NCI-H1105 treated with DMSO at 0.1 percent for 48 hours (cell line): ENCODE measurements at places on chromosomes 16 and 17.

DNA sequence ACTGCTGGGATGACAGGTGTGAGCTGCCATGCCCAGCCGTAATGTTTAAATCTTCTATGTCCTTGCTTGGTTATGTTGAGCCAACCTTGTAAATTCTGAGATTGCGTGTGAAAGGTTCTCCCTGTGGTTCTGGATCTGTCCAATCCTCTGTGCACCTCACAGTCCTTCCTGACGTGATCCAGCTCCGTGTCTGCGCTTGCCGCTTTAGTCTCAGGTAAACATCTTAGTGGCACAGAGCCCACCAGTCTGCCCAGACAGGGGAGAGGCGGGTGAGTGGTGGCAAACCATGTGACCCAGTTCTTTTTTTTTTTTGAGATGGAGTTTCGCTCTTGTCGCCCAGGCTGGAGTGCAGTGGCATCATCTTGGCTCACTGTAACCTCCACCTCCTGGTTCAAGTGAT, 13.9 kb downstream of the SLC25A10 start:
- no peak for DNase-seq

GRCh38 chr16:67015313-67015731, 13.6 kb upstream of the CBFB start:
- no peak for DNase-seq

- no peak for DNase-seq
Observed at GRCh38 chr16:67678354-67679023, 11.9 kb downstream of the C16orf86 start.

- no peak for DNase-seq
Observed at GRCh38 chr17:41962111-41962510, 4.5 kb upstream of the CNP start.

DNA sequence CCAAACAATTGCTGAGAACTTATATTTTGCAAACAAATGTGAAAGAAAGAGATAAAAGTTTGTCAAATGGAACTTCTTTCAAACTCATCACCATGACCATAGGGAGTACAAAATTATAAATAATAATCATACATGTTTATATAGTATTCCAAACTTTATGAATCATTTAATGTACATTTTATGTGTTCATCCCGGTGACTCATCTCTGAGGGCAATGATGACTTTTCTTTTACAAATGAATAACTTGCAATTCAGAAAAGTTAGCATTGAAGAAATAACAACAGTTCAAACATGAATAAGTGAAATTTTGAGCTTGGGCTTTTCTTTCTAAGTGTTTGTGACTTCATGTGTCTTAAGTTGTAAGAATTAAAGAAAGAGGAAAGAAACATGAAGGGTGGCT, 66.3 kb upstream of the CDH8 start:
- DNase-seq, result no peak

- no peak for DNase-seq
Observed at GRCh38 chr17:78338486-78339259, 21.2 kb downstream of the SOCS3 start.
